ENCODE measurements at places on chromosomes 3 and 15.
A peak's percentile ranks its signal among the peaks of the same experiment; 100 is the strongest.

GRCh38 chr3:178325330-178325729 is 210.9 kb upstream of the KCNMB2 start:
- DNase-seq, result peak; percentile 65

DNA sequence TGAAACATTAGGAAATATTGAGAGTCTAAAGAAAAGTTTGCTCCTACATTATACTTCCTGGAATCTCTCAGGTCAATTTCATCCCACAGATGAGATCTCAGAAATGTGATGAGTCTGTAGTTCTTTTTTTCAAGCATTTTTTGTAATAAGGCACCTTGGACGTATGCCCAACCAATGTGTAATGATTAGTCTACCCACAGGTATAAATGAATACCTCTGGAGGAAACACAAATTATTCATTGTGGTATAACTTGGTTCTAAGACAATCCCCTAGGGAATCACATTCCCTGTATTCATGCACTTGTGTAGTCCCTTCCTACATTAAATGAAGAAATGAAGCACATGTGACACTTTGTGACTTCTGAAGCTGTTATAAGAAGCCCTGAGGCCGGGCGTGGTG is 596.2 kb upstream of the UBE2E2 start:
- DNase-seq, result peak; percentile 1

GRCh38 chr3:1830851-1831250 is 267.8 kb upstream of the CNTN4 start:
- no peak for DNase-seq

- DNase-seq, result no peak
Observed at GRCh38 chr15:40032125-40032839, 6.7 kb downstream of the SRP14 start.

- peak; percentile 3 for DNase-seq
Observed at GRCh38 chr3:189621948-189622603, 9.1 kb upstream of the TP63 start.

DNA sequence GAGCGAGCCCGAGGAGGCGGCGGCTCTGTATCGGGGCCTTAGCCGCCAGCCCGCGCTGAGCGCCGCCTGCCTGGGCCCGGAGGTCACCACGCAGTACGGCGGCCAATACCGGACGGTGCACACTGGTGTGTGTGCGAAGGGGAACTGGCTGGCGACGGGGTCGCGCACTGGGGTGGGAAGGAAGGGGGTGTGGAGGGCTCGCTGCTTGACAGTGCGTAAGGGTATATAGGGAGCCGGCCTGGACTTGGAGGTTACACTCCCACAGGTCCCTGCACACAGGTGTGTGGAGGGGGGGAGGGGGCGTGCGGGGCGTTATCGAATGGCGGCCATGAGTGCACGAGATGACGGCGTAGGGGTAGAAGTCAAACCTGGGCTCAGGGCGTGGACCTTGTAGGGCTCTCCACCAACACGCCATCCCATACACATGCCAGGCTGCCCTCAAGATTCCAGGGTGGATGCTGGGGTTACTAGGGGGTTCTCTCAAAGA is 389 bp downstream of the APEH start:
- DNase-seq, result no peak

GRCh38 chr3:179546814-179547241 is 15.9 kb upstream of the ACTL6A start:
- no peak for DNase-seq

GRCh38 chr3:171799501-171799900 is 10.8 kb downstream of the PLD1 start:
- DNase-seq, result no peak

GRCh38 chr3:38630606-38631005 is 18.9 kb downstream of the SCN5A start:
- DNase-seq, result no peak

DNA sequence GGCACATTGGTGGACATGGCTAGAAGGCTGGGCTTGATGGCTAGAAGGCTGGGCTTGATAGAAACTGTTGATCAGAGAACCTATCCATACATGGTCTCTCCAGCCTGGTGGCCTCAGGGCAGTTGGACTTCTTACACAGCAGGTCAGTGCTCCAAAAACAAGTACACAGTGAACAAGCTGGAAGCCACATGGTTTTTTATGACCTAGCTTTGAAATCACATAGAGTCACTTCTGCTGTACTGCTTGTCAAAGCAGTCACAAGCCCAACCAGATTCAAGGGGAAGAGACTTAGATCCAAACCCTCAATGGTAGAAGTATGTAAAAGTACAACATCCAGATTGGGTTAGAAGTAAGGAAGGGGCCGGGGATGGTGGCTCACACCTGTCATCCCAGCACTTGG is 89.4 kb upstream of the HES1 start:
- no peak for DNase-seq

- no peak for DNase-seq
Observed at GRCh38 chr3:58107597-58107996, 99.4 kb downstream of the FLNB start.

GRCh38 chr3:171195686-171196085 is 169.2 kb upstream of the SLC2A2 start:
- DNase-seq, result no peak

DNA sequence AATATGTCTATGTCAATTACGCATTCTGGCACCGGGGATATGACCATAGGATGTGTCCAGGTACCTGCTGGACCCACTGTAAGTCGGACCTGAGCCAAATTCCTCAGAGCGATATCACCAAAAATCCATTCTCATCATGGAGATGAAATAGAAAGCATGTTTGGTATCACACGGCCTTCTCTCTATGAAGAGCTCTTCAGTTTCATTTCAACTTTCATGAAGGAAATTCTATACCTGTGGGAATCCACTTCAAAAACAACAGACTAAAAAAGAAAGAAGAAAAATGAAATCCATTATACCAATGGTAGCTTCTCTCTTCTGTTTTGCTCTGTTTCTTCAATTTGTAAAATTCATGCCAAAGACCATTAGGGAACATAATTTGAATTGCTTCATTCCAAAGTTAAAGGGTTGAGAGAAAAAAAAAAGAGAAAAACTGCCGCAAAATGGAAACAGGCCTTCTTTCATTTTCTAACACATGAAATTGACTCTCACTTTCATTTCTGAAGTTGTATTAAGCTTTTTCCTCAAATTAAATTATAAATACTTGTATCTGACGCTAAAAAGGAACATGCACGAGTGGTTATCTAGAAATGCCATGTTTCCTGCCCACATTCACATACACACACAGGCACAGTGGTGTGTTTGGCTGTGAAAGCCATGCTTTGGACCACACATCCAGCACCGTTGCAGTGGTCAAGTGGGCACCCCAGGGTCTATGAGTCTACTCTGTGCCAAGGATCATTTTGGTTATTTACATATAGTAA is 46.9 kb upstream of the DIPK2A start:
- no peak for DNase-seq

DNA sequence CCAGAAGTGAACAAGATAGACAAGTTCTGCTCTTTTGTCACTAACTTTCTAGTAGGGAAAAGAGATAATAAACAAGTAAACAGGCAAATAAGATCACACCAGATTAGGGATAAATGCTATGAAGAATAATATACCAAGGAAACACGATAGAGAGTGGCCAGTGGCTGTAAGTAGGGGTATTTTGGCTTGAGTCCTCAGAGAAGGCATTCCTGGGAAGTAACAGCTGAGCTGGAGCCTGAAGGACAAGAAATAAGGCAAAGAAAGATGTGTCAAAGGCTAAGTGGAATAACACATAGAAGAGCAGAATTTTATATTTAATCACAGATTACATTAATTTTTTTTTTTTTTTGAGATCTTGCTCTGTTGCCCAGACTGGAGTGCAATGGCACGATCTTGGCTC is 366.2 kb downstream of the ZIC1 start:
- no peak for DNase-seq

- peak; percentile 61 for DNase-seq
Observed at GRCh38 chr3:118128886-118129285, 905.8 kb downstream of the IGSF11 start.

Data from fibroblast of skin of scalp (primary cell).